ENCODE measurements at places on chromosomes 11 and 22.

- DNase-seq: no peak
Observed at GRCh38 chr11:12077535-12078280, 32.7 kb upstream of the MICAL2 start.

GRCh38 chr11:58179648-58180047, 9.2 kb upstream of the OR9Q2 start:
- no peak for DNase-seq

- no peak for DNase-seq
Observed at GRCh38 chr11:110986016-110986415, 259.5 kb upstream of the POU2AF2 start.

GRCh38 chr22:39432361-39432811, 24.4 kb upstream of the MGAT3 start:
- DNase-seq: no peak

DNA sequence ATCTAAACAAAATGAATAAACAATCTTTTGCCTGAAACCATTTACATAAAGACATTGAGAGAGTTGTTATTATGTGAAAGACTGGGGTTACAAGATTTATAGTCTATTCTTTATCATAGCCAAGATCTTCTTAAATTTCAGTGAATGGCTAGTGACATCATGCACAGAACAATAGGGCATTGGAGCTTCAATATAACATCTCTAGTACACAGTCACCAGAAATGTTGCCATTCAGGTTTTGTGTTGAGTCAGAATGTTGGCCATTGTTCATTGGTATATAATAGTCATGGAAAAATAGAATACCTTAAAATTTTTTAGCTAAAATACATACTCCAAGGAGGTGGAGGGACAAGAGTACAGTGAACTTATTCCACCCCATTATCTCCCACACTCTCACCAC, 44.3 kb downstream of the SLC5A12 start:
- no peak for DNase-seq

DNA sequence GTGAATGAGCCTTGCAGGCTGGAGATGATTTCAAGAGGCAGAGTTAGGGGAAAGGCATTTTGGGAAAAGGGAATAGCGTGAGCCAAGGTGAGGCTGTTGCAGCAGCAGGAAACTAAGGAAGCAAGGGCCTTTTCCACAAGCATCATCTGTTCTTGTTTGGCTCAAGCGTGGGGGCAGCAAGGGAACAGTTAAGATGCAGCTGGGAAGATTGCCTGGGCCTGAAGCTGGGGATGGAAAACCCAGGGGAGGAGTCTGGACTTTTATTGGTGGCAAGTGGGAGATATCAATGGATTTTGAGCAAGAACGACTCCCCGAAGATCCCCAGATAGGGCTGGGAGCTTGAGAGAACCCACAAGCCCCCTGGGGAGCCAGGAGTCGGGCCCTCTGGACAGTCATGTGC, 27.3 kb upstream of the PICK1 start:
- DNase-seq: no peak

GRCh38 chr22:26797910-26798309, 140.5 kb downstream of the MIAT start:
- DNase-seq: peak; percentile 22

DNA sequence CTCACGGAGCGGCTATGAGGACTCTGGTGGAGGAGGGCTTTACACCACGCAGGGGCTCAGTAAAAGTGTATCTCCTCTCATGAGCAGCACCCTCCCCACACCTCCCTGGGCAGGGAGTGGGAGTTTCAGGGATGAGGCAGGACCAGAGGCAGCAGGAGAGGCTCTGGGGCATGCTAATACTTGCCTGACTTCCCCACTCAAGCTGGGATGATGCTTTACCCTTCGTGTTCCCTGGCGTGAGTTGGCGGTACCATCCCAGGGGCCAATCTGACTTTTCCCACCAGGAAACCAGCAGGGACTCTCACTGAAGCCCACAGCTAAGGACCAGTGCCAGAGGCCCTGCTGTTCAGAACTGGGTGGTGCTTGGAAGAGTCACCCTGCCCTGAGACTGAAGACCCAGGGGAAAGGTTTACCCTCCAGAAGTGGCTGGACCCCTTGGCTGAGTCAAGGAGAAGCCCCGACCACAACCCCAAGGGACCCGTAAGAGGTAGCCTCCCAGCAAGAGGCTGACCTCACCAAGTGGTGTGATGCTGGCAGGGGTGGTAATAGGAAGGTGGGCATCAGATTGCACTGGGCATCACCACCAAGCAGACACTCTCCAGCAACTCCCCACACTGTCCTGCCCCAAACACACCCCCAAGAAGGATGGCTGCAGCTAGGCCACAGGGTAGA, 65.6 kb downstream of the THAP12 start:
- no peak for DNase-seq

- no peak for DNase-seq
Observed at GRCh38 chr22:38674888-38675287, 6.9 kb upstream of the TOMM22 start.

DNA sequence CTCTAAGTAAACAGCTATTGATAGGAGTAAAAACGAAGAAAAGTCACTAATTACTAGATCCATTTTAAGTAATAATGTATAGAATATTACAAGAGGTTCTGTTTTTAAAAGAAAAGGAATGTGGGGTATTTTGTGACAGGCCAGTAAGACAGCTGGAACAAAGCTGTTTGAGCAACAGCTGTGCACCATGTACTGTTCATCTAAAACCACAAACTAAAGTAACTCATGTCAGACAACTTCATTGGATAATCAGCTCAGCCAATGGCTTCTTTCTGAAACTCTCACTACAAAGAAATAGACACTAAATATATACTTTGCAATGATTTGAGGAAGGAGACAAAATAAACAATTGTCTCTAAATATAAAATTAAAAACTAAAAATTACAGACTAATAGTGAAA, 16.1 kb downstream of the RRAS2 start:
- no peak for DNase-seq

GRCh38 chr22:42364604-42365110, 67.5 kb downstream of the NFAM1 start:
- DNase-seq: no peak

GRCh38 chr11:45017329-45017728, 66.6 kb upstream of the TP53I11 start:
- DNase-seq: no peak

DNA sequence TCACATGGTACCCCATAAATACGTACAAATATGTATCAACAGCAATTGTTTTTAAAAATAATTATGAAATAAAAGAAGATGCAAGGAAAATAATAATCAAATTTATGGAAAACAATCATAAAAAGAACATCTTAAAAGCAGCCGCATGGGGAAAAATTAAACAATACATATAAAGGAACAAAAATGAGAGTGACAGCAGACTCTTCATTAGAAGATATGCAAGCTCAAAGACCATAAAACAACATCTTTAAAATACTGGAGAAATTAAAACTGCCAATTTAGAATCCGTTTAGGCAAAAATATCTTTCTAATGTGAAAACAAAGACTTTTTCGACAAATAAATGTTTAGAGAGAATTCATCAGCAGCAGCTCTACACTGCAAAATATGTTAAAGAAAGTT, 190.6 kb upstream of the C11orf58 start:
- no peak for DNase-seq

- DNase-seq: no peak
Observed at GRCh38 chr22:41888627-41889200, 26.2 kb downstream of the SHISA8 start.

DNA sequence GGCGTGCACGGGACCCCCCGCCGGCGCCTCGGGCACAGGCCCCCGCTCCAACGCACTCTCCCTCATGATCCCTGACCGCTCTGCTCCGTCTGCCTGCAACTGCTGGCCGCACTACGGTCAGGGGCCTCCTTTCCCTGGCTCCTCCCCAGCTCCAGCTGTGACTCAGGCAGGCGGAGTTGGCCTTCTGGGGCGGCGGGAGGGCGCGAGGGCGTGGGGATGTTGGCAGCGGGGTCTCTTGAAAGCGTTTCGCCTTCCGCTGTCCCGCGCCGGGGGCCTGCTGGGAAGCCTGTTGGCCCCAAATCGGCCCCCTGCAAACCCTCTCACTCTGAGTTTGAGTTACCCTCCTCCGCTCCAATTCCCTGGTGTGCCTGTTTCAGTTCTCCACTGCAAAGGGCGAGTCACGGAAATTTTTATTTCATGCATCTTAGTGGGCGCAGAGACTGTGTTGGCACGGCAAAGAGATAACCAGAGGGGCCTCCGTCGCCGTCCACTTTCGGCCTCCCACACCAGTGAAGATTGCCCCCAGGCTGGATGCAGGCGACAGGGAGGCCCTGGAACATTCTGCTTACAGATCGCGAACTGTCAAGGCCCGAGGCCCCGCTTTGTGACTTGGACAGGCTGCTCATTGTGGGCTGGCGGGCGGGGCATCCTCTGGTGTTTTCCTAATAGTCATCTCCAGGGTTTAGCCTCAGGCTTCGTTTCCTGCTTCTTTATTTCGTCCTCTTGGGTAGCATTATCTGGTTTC, at the start of gene CAVIN3:
Gene CAVIN3 (minus strand): TSS at position 91 of the 745 bp plus-strand sequence. CDS start 25 bp downstream, at position 66.
- DNase-seq: no peak

DNA sequence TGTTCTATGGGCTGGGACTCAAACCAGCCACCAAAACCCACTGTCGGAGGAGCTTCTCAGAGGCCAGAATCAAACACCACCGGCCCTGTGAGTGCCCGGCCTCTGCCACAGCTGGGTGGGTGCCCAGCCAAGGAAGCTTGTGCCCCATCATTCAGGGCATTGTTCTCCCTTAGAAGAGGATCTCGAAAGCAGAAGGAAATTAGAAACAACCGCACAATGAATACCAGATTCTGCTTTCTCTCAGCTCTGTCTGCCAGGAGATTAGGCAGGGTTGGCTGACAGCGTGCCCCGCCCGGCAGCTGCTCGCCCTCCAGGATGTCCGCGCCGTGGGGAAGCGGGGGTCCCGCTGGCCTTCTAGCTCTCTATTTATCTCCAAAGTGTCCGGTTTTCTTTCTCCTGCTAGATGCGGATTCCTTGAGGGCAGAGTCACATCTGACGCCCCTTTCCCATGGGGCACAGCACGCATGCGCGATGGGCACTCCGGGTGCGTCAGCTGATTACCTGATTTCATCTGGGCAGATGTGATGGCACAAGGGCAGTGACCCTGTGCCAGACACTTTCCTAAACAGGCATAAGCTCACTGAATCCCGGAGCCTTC, 25.5 kb downstream of the SCGB1A1 start:
- no peak for DNase-seq

DNA sequence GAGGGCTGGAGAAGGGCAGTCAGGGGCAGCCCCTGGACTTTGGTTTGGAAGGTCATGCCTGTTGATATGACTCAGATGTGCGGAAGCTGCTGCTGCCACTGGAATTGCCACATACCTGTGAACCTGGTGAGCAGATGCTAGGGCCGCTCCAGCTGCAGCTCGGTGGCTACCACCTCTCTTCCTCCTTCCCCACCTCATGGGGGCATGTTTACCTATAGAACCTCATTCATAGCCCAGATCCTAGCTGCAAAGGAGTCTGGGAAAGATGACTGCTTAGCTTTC, 17.5 kb upstream of the TSPAN18 start:
- no peak for DNase-seq

GRCh38 chr11:133965031-133965601, 8.3 kb upstream of the IGSF9B start:
- DNase-seq: no peak

DNA sequence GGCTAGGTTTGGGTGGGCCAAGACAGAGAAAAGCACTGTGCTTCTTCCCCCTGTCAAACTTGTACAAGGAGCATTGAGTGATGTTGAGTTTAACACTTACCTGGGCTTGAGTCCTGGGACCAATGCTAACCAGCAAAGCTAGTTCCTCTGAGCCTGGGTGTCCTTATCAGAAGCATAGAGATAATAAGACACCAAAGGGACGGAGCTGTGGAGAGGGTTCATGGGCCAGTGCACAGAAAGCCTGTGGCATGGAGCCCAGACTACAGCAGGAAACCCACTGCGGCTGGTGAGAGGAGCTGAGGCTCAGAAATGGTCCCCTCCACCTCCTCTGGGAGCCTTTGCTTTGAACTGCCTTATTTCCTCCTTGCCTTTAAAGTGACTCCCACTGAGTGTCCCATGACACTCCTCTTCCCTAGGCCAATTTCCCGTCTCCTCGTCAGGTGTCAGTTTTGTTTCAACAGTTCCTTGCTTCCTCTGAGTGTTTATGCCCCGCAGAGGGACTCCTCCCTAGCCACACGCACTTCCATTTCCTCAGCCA, 9.4 kb downstream of the SLCO2B1 start:
- no peak for DNase-seq

GRCh38 chr22:37640591-37641560, 1.4 kb downstream of the SH3BP1 start:
- DNase-seq: no peak

DNA sequence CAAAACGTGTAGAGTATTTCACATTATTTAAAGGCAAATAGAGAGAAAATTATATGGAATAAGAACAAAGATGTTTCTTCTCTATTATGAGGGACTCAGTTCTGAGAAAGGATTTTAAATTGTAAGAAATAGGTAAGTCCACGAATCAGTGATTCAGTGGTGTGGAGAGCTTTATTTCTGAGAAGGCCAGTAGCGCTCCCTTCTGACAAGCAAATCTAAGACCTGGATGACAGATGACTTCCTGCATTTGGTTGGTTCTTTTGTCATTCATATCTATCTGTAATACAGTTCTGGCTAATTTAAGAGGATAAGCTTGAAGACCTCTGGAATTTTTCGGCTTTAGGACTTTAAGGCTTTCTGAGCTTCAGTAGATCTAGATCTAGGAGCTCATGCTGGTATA, 7.0 kb downstream of the CD3E start:
- DNase-seq: peak; percentile 50

- peak; percentile 34 for DNase-seq
Observed at GRCh38 chr11:18191376-18191775, 18.7 kb downstream of the MRGPRX4 start.

- no peak for DNase-seq
Observed at GRCh38 chr11:88175569-88176075, 379 bp upstream of the RAB38 start.

DNA sequence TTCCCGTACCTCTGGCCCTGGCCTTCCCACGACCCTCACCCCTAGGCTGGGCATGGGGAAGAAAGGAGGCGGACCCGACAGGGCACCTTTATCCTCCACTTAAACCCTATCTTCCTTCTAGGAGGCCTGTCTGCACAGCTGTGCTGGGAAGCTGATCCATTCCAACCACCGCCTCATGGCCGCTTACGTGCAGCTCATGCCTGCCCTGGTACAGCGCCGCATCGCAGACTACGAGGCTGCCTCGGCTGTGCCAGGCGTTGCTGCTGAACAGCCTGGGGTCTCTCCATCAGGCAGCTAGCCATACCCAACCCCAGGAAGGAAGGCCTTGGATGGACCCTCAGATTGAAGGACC, 599 bp downstream of the TIMM10B start:
- DNase-seq: no peak

GRCh38 chr22:22691716-22692701, 47.6 kb downstream of the GGTLC2 start:
- DNase-seq: peak; percentile 85
